Fibroblast of lung (primary cell): ENCODE measurements at places on chromosomes 3 and 15. TPM values are rescaled to one million over a fixed set of nuclear protein-coding genes. Genes with fewer than 3 reads are reported as not detected.

The RTP3 gene
- not detected in 2 replicates for total RNA-seq

The BBX gene
- total RNA-seq = 55.0 and 71.2 TPM in 2 replicates

GRCh38 chr3:76367281-76367680 lies 581.9 kb upstream of the ZNF717 start:
- DNase-seq = peak; percentile 45
- H3K4me1 ChIP-seq = no peaks in the 10 kb centered on the region
- H3K36me3 ChIP-seq = no peaks in the 10 kb centered on the region
- no peak overlapping the region for H3K4me3 ChIP-seq

DNA sequence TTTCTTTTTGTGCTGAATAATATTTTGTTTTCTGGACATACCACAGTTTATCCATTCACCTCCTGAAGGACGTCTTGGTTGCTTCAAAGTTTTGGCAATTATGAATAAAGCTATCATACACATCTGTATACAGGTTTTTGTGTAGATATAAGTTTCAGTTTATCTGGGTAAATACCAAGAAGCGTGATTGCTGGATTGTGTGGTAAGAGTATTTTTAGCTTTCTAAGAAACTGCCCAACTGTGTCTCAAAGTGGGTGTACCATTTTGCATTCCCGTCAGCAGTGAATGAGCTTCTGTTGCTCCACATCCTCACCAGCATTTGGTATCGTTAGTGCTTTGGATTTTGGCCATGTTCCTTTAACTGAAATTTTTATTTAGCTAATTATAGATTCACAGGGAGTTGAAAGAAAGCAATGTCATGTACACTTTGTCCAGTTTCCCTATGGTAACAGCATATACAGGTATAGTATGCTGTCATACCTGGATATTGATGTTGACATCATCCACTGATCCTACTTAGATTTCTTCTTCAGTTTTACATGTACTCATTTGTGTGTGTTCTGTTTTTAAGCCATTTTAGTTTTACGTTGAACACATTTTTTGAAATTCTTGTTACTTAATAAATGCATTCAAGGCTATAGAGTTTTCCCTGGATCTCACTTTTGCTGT lies 11.9 kb downstream of the ARID3B start:
- no peaks in the 10 kb centered on the region for H3K4me1 ChIP-seq
- no peak for DNase-seq
- no peaks in the 10 kb centered on the region for H3K27me3 ChIP-seq
- no peak overlapping the region for H3K27ac ChIP-seq
- H3K36me3 ChIP-seq = no peaks in the 10 kb centered on the region

DNA sequence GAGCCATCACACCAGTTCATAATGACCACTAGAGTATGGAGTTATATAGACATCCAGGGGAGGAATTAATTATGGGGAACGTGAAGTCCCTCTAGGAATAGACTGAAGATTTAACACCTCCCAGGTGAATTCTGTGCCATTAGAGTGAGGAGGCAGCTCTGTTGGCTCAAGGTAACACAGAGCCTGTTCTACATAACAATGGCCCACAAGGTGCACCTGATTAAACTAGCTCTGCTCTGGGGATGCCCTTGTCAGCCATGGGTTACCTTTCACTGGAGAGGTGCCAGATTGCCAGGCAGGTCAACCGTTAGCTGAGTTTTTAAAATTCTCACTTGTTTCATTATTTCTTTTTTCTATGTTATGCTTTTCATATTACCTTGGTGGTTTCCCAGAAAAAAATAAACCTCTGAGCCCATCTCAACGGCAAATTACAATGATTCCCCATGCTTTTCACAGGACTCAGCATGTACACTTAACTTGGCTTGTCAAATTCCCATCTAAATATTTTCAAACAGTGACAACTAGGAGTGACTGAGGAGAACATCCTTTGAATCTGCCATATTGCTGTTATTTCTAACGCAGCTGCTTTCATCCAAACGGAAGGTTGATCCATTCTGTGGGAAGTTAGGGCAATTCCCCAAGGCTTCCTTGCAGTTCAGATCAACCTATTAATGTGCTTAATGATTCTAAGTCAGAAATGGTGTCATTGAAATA lies 512.9 kb downstream of the MCTP2 start:
- no peak overlapping the region for H3K4me3 ChIP-seq
- H3K27me3 ChIP-seq = no peaks in the 10 kb centered on the region
- no peaks in the 10 kb centered on the region for H3K4me1 ChIP-seq

GRCh38 chr15:28191832-28192231 lies 92.7 kb upstream of the OCA2 start:
- H3K27ac ChIP-seq = no peak overlapping the region
- H3K4me1 ChIP-seq = no peaks in the 10 kb centered on the region
- peaks cover 6% of the 10 kb centered on the region for H3K36me3 ChIP-seq
- H3K4me3 ChIP-seq = peak overlapping the region; percentile 11
- no peaks in the 10 kb centered on the region for H3K27me3 ChIP-seq

- no peak overlapping the region for H3K27ac ChIP-seq
- no peak overlapping the region for H3K4me3 ChIP-seq
- peaks cover 16% of the 10 kb centered on the region for H3K4me1 ChIP-seq
- H3K27me3 ChIP-seq = no peaks in the 10 kb centered on the region
- no peaks in the 10 kb centered on the region for H3K36me3 ChIP-seq
Observed at GRCh38 chr3:8841472-8841871, 72.1 kb upstream of the OXTR start.

GRCh38 chr3:173529062-173529711 lies 131.6 kb downstream of the NLGN1 start:
- H3K4me1 ChIP-seq = no peaks in the 10 kb centered on the region
- H3K4me3 ChIP-seq = no peak overlapping the region
- H3K27me3 ChIP-seq = no peaks in the 10 kb centered on the region
- peak; percentile 13 for DNase-seq

- no peaks in the 10 kb centered on the region for H3K27me3 ChIP-seq
- no peaks in the 10 kb centered on the region for H3K36me3 ChIP-seq
- H3K4me3 ChIP-seq = no peak overlapping the region
- no peaks in the 10 kb centered on the region for H3K4me1 ChIP-seq
- DNase-seq = peak; percentile 55
Observed at GRCh38 chr3:169390741-169391305, 272.7 kb downstream of the MECOM start.

- H3K4me1 ChIP-seq = no peaks in the 10 kb centered on the region
- DNase-seq = no peak
- no peak overlapping the region for H3K4me3 ChIP-seq
- H3K27ac ChIP-seq = no peak overlapping the region
- H3K27me3 ChIP-seq = no peaks in the 10 kb centered on the region
- no peaks in the 10 kb centered on the region for H3K36me3 ChIP-seq
Observed at GRCh38 chr3:87398168-87398801, 121.9 kb upstream of the POU1F1 start.

- H3K4me3 ChIP-seq = no peak overlapping the region
- DNase-seq = peak; percentile 14
- H3K36me3 ChIP-seq = no peaks in the 10 kb centered on the region
- H3K27me3 ChIP-seq = no peaks in the 10 kb centered on the region
- no peaks in the 10 kb centered on the region for H3K4me1 ChIP-seq
Observed at GRCh38 chr15:81023483-81024264, 23.0 kb downstream of the TLNRD1 start.

GRCh38 chr3:18007980-18008379 lies 265.5 kb upstream of the TBC1D5 start:
- H3K27ac ChIP-seq = no peak overlapping the region
- no peak overlapping the region for H3K4me3 ChIP-seq
- DNase-seq = no peak
- H3K4me1 ChIP-seq = no peaks in the 10 kb centered on the region

DNA sequence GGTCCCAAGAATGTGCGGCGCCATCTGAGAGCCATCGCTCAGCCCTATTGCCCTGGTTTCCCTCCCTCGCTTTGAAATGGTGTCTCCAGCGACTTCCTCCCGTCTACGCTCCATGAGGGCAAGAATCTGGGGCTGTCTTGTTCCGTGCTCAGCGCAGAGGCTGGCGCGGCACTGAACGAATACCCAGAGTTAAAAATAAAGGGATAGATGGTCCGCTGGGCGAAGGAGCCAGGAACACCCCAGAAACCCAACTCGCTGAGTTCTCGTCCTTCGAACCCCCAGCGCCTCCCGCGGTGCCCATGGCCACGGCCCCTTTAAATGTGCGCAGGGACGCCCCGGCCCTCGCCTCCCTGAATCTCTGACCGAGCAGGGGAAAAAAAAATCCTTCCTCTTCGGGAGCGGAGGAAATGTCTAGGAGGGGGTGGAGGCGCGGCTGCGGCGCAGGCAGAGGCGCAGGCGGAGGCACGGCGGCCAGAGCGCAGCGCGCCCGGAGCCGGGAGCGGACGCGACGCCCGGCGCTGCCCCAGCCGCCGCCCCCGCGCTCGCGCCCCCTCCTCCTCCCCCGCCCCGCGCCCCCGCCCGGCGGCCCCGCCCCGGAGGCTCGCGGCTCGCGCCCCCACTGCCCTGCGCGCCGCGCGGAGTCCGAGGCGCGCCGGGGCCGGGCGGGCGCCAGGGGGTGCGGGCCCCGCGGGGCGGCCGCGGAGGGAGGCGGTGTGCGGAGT lies 8.5 kb upstream of the FGD5 start:
- DNase-seq = no peak
- H3K27ac ChIP-seq = no peak overlapping the region
- H3K27me3 ChIP-seq = peaks cover 24% of the 10 kb centered on the region
- no peaks in the 10 kb centered on the region for H3K4me1 ChIP-seq
- H3K4me3 ChIP-seq = no peak overlapping the region

DNA sequence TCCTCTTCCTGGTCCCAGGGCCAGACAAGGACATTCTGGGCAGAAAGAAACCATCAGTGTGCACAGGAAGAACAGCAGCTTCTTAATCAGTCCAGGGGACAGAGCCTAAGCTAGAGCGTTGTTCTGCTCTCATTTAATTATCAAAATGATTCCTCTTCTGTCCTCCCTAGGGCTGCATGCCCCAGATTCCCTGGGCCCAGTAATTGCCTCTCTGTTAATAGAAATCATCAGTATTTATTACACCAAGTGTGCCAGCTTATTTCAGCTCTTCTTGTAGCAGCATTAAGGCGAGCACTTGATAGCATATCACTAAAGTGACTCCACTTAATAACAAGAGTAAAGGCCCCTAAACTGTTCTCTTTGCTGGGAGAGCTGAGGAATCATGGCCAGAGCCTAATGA lies 72.1 kb downstream of the WDR76 start:
- peaks cover 2% of the 10 kb centered on the region for H3K36me3 ChIP-seq
- H3K27ac ChIP-seq = no peak overlapping the region
- H3K4me3 ChIP-seq = no peak overlapping the region
- H3K4me1 ChIP-seq = peaks cover 3% of the 10 kb centered on the region
- H3K27me3 ChIP-seq = no peaks in the 10 kb centered on the region

DNA sequence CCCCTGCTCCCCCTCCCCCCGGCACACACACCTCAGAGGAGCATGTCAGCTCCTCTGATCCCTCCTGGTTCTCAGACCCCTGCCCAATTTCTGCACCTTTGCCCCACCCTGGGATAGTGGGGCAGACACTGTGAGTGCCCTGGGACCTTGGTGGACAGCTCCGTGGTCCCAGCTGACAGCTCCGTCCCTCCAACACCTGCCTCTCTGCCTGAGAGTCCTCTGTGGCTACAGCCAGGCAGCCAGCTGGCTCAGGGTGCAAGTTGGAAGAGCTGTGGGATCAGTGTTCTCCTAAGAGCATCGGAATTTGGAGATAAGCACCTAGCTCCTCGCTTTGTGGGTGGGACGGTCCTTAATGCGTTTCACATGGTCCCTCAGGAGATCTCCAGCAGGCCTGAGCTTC lies 43.7 kb upstream of the PGPEP1L start:
- H3K36me3 ChIP-seq = no peaks in the 10 kb centered on the region
- no peaks in the 10 kb centered on the region for H3K27me3 ChIP-seq
- H3K4me3 ChIP-seq = no peak overlapping the region
- H3K4me1 ChIP-seq = no peaks in the 10 kb centered on the region

- H3K27me3 ChIP-seq = no peaks in the 10 kb centered on the region
- no peak overlapping the region for H3K27ac ChIP-seq
- no peaks in the 10 kb centered on the region for H3K4me1 ChIP-seq
- no peak overlapping the region for H3K4me3 ChIP-seq
- DNase-seq = peak; percentile 40
Observed at GRCh38 chr3:56251343-56251945, 216.8 kb downstream of the ERC2 start.

The TRAT1 gene
- total RNA-seq = not detected in 2 replicates

- H3K4me1 ChIP-seq = no peaks in the 10 kb centered on the region
- H3K36me3 ChIP-seq = no peaks in the 10 kb centered on the region
- no peak for DNase-seq
- H3K27me3 ChIP-seq = no peaks in the 10 kb centered on the region
Observed at GRCh38 chr3:189289251-189289650, 117.5 kb downstream of the TPRG1 start.

GRCh38 chr3:14804835-14805780 lies 13.7 kb upstream of the FGD5 start:
- H3K27me3 ChIP-seq = peaks cover 12% of the 10 kb centered on the region
- H3K4me1 ChIP-seq = no peaks in the 10 kb centered on the region
- no peak overlapping the region for H3K27ac ChIP-seq
- H3K4me3 ChIP-seq = no peak overlapping the region
- DNase-seq = peak; percentile 7

DNA sequence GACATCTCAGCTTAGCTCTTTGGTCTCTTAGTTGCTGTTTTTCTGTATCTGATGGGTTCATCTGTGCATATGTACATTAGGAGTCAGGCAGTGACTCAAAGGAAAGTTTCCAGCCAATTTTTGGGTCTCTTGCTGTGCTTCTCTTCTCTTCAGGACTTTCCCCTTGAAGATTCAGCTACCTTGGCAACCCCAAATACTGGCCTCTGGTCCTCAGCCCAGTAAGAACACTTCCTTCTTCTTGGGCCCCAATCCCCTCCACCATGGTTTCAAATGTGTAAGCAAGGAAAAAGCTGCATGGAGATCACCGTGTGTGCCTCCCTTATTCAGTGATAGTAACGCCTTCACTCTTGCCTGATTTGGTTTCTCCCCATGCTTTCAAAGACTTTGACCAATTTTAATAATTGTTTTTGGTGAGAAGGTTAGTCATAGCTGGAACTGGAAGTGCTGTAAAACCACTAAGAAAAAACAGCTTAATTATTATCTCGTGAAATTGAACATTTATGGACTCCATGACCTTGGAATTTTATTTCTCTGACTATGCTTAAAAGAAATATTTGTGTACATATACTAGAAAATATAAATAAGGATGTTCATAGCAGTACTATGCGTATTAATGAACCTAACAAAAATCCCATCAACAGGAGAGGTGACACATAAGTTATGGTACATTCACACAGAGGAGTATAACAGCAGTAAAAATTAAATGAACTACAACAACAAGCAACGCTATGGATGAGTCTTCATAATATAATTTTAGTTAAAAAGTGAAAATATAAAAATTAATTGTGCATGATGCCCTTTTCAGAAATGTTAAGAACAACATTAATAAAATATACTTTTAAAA lies 125.3 kb upstream of the BCL6 start:
- H3K4me3 ChIP-seq = no peak overlapping the region
- H3K4me1 ChIP-seq = no peaks in the 10 kb centered on the region
- H3K27ac ChIP-seq = no peak overlapping the region

The GATM gene
- total RNA-seq = 0.17 and 0.26 TPM in 2 replicates

The MFGE8 gene
- total RNA-seq = 160 and 263 TPM in 2 replicates

GRCh38 chr3:196931157-196931556 lies 11.2 kb downstream of the NCBP2 start:
- no peaks in the 10 kb centered on the region for H3K4me1 ChIP-seq
- H3K27ac ChIP-seq = no peak overlapping the region
- no peak overlapping the region for H3K4me3 ChIP-seq
- no peak for DNase-seq
- peaks cover 1% of the 10 kb centered on the region for H3K36me3 ChIP-seq
